ENCODE measurements at places on chromosomes 1 and 21. TPM values are rescaled to one million over a fixed set of nuclear protein-coding genes. Genes with fewer than 3 reads are reported as not detected.

The PHLDA3 gene
- total RNA-seq, result 73.2 TPM

The PYHIN1 gene
- total RNA-seq, result 2.4 TPM

The FAAP20 gene
- total RNA-seq, result 16.8 TPM

The RSBN1 gene
- total RNA-seq, result 18.2 TPM

The PLCH2 gene
- total RNA-seq, result 7.9 TPM

The VPS26C gene
- total RNA-seq, result 61.1 TPM

The HENMT1 gene
- total RNA-seq, result 5.7 TPM

The PEAR1 gene
- 15.3 TPM for total RNA-seq

The ACTL8 gene
- total RNA-seq, result not detected

The NIBAN1 gene
- total RNA-seq, result 25.9 TPM

The PPP1R15B gene
- 57.0 TPM for total RNA-seq

The DDX20 gene
- 14.4 TPM for total RNA-seq

The CELA3B gene
- total RNA-seq, result 6.7 TPM

The SPRR1A gene
- total RNA-seq, result not detected

The CFAP141 gene
- total RNA-seq, result 5.4 TPM

The POLR3GL gene
- 9.4 TPM for total RNA-seq

The C1orf226 gene
- total RNA-seq, result 7.9 TPM

The OR10Z1 gene
- total RNA-seq, result not detected

The ATP1A4 gene
- 0.06 TPM for total RNA-seq

The SMPDL3B gene
- 17.6 TPM for total RNA-seq

The FBLIM1 gene
- 37.4 TPM for total RNA-seq

The HSPA6 gene
- 11.7 TPM for total RNA-seq

The YRDC gene
- total RNA-seq, result 9.5 TPM

The FLG2 gene
- total RNA-seq, result not detected

The SEMA6C gene
- 9.8 TPM for total RNA-seq

The SLC44A5 gene
- 0.31 TPM for total RNA-seq

The CA6 gene
- not detected for total RNA-seq

The MMP23B gene
- total RNA-seq, result 29.2 TPM

The LRRC71 gene
- total RNA-seq, result 4.9 TPM

The CFHR4 gene
- not detected for total RNA-seq
